Stimulated activated CD4-positive, alpha-beta T cell treated with anti-CD3 and anti-CD28 coated beads, Interleukin-2, amount 100 ng/mL, for 48 hours (primary cell): ENCODE measurements at places on chromosomes 5 and 9.

DNA sequence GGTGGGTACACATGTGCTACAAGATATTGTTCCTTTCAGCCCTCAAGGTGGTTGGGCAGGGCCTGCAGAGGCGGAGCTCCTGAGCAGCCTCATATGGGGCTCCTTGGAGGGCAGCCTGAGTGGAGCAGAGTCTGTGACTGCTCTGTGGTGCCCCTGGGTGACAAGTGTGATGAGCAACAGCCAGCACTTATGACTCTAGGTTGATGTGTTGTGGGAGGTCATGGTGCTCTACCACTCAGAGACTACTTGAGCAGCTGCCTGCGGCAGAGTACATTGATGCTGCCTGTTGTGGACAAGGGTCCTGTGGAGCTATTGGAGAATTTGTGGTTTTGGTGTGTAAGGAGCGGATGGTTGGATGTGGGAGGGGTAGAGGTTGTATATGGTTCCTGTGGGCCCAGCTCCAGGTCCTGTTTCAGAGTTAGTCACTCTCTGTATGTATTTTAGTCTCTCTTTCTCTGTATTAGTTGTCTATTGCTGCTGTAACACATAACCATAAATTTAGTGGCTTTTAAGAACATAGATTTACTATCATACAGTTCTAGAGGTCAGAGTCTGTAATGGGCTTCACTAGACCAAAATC lies 141.3 kb downstream of the SREK1 start:
- no peak for DNase-seq

DNA sequence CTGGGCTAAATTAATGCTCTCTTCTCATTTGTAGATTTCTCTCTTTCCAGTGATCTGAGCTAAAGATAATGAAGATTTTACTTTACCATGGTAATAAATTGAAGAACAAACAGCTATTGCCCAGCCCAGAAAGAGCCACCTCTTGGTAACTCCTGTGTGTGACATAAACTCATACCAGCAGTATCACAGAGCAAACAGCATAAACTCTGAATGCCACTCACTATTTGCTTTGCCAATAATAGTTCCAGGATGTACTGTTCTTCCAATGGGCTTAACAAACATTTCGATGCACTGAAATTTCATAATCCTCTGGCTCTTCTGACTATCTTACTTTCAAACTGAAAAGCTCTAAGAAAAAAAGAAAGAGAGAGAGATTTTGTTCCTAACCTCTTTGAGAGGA lies 69.8 kb upstream of the RASEF start:
- DNase-seq, result no peak

DNA sequence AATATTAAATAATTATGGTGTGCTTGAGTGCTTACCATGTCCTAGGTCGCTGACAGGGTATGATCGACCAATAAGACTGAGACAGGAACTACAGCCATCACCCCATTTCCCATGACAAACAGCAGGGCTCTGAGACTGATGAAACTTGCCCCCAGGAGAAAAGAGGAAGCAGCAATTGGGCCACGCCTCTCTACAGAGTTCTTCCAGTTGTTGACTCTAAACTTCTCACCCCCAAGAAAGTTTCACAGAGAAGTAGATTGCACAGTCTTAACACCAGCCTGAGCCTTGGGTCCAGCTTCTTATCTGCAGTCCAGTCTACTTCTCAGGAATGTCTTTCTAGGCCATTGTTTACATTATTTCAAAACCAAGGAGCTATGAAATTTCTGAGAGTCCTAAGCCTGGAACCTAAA lies 182.2 kb upstream of the ANKRD55 start:
- DNase-seq, result no peak

DNA sequence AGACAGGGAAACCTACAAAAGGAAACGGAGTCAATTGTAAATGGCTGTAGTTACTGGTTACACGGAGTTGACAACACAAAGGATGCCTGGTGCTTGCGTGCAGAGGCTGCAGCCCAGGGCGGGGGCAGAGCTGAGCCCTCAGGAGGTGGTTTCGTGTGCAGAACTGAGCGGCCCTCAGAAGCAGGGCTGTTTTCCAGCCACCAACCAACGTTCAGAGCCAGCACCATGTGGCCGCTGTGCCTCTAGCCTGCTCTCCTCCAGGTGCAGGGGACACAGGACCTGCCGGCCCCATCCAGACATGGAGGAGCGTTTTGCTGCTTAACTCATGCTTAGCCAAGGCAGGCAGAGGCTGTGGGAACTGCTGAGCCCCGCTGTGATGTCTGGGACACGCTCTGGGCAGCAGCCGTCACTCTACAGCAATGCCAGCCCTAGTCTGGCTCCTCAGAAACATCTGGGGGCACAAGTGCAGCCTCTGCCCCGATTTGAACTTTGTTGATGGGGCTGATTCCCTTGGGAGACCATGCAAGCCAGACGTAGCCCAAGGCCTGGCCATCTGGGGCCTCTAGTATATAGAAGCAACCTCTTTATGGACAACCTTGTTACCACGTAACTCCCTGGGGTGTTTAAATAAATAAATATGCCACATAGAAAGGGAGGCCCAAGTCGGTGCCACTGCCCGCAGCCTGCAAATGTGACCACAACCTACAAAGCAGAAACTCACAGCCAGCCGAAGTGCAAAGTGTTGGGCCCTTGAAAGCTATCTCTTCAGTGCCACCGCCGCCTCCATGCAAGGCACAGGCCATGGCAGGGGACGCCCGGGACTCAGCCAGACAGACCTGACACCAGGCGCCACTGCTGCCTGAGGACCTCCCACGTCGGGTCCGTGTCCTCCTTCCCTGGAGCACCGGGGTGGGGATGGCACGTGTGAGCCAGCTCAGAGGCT lies 42.1 kb downstream of the NKD2 start:
- DNase-seq, result no peak

DNA sequence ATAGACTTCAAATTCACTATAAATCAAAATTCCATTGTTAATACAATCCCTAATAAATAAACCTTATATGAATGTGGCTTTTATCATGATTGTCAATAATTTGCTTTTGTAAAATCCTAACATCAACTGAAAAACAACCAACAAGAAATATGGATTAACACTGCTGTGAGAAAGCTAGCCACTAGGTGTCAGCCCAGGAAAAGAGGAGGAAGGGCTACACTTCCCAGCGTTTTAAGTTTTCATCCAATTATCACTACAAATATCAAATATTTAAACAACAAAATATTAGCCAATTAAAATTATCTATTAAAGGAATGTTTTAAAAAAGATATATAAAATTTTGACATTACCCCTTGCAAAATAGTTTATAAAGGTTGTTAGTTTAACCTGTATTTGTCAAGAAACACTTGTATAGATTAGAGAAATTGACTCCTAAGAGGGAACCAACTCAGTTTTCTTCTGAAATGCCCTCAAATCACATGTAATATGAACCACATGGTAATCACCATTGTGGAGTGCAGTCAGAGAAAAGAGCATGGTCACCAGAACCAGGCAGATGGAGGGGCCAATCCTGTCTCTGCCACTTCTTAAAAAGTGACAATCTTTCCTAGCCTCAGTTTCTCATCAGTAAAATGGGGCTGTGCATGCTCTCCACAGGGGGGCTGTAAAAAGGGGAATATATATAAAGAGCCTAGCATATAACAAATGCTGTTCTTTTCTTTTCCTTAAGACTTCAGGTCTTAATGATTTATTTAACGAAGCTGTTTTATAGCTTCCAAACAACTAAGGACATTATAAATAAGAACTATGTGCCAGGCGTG lies 188.2 kb downstream of the CRB2 start:
- DNase-seq, result peak; percentile 7

DNA sequence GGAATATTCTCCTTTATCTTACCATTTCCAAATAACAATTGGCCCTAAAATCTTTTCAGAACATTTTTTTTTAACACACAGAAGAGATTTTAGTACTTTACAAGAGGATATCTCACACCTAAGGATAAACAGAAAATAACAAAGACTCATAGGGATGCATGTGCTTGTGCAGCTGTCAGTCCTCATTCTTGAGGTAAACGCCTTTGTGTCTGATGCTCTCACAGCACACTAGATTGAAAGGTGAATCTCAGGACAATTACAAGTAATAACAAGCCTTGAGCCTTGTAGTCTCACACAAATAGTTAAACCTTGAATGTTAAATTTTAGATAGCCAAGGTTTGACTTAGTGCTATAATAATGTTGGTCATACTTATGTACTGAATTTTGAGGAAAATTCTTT lies 439.2 kb downstream of the PTPRD start:
- DNase-seq, result no peak

GRCh38 chr9:78215706-78216105 lies 20.2 kb upstream of the CEP78 start:
- DNase-seq, result no peak

DNA sequence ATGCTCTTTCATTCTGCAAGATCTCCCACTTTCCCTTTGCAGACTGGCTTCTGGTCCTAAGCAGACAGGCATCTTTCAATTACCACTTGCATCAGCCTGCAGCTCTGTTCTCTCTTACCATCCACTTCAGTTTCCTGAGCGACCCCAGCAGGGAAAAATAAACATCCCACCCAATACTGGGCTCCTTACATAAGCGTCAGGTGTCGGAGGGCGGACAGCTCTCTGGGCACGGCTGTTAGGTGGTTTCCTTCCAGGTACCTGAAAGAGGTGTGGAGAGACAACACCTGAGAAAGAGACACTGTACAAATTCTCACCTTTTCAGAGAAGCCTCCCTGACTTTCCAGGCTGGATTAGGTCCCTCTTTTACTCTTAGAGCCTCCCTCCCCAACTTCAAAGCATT lies 145.1 kb upstream of the PANK3 start:
- DNase-seq, result no peak

GRCh38 chr5:157513182-157513581 lies 53.2 kb downstream of the NIPAL4 start:
- no peak for DNase-seq

GRCh38 chr9:136686794-136687711 lies at the start of gene AGPAT2:
TSS of gene AGPAT2 (minus strand) at chr9:136687457. CDS start at chr9:136687357, 100 bp downstream.
- peak; percentile 73 for DNase-seq

DNA sequence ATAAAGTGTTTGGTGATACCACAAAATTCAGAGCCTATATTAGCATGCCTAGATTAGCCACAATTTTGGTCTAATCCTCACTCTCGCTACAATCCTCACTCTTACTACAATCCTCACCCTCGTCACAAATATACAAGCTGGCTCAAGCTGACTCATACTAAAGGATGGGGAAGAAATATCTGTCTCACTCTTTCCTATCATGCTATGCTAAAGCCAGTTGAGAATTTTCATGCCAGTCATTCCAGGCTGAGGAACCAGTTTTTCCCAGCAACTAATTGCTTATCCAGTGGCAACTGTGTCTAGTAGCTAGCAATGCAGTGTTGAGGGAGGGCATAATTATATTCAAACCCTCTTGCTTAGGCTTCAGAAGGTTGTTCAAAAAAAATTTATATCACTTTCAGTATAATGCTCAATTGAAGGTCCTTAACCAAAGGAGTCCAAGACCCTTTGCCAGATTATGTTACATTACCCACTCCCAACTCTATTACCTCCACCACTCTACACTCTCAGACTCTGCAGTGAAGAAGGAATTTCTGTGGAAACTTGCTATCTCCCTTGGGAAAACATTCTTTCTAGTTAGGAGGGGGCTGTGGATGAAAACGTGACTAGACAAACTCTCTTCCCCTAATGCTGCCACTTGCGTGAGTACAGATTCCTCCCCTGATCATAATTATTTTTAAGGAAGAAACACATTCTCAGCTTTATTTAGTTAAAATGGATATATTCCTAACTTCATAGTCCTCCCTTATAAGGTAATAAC lies 810.3 kb upstream of the ACO1 start:
- DNase-seq, result no peak

- DNase-seq, result no peak
These were observed 91.9 kb downstream of the JAKMIP2 start for GRCh38 chr5:147690595-147690994.

DNA sequence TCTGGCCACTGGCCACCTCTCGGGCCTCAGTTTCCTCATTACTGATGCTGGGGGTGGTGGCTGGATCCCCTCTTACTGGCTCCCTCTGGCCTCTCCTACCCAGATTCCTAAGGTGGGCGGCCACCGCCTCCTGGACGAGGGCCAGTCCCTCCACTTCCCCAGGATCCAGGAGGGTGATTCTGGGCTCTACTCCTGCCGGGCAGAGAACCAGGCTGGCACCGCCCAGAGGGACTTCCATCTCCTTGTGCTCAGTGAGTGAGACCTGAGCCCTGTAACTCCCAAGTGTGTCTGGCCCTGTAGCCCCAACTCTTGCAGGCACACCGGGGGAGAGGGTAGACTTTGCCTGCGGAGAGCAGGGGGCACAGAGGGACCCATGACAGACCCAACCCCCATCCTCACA lies 83.3 kb downstream of the HMCN2 start:
- no peak for DNase-seq

GRCh38 chr5:139666551-139666950 lies 18.4 kb downstream of the CXXC5 start:
- DNase-seq, result no peak

DNA sequence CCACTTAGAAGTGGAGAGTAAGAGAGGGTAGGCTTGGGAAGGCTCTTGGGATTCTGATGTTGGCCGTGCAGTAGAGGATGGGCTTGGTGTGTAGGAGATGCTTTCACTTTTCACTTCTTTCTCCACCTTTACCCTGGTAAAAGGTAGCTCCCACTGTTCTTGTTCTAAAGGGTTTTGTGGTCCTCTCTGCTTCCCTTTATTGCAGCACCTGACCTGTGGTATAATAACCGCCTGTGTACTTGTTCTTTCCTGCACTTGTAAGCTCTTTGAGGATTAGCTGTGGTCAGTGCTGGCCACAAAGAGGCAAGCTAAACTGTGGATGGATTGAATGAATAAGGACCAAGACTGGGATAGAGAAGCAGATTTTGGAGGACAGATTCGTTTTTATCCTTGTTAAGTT lies 25.2 kb downstream of the KDM4C start:
- no peak for DNase-seq

DNA sequence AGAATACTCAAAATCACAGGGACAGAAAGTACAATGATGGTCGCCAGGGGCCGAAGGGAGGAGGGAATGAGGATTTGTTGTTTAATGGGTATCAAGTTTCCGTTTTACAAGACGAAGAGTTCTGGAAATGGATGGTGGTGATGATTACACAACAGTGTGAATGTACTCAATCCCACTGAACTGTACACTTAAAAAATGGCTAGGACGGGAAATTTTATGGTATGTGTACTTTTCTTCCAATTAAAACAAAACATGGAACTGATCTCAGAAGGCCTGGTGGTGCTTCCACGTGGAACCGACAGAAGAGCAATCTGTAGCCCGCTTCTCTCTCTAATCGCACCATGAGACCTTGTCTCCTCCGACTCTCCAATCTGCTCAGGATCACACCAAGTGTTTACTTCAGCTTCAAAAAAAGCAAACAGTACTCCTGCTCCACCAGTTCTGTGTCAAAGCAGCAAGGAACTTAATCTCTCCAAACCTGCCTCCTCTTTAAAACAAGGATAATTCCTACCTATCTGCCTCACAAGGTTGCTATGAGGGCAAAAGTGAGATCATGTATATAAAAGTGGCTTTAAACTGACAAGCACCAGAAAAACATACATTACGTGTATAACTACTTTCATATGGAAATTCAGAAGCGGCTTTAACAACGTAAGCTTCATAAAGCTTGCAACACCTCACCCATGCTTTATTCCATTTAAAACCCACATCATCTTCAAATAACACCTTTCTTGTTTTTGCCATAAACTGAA lies 2.1 kb downstream of the ECPAS start:
- DNase-seq, result no peak
